ENCODE measurements at places on chromosomes 7 and 10.

DNA sequence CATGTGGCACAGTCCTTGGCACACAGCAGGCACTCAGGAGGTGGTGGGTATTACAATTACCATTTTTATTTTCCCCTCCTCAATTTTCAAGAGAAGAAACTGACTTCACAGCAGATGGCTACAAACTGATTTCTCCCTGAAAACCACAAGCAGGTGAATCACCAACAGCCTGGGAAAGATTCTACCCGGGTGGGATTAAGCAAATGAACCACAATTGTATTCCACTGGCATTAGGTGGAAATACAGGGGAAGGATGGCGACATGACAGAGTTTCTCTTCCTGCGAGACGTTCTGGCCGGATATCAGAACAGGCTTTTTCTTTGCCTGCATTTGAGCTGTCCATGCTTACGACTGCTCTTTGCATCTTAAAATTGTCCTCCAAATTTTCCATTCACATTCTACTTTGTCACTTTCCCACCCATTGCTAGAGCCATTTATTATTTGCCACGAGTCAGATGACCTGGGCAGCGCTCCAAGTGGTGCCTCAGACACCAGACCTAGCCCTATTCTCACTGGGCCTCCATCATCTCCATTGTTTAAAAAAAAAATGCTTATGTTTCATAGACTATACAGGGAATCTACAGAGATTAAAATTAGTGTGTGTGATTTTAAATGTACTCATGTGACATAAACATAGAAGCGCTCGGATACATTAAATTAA lies 4.6 kb downstream of the DENND11 start:
- no peak for DNase-seq

- no peak for DNase-seq
These were observed 102.0 kb downstream of the PRKAG2 start for GRCh38 chr7:151774951-151775350.

- no peak for DNase-seq
These were observed 5.5 kb upstream of the KCP start for GRCh38 chr7:128915841-128916642.

DNA sequence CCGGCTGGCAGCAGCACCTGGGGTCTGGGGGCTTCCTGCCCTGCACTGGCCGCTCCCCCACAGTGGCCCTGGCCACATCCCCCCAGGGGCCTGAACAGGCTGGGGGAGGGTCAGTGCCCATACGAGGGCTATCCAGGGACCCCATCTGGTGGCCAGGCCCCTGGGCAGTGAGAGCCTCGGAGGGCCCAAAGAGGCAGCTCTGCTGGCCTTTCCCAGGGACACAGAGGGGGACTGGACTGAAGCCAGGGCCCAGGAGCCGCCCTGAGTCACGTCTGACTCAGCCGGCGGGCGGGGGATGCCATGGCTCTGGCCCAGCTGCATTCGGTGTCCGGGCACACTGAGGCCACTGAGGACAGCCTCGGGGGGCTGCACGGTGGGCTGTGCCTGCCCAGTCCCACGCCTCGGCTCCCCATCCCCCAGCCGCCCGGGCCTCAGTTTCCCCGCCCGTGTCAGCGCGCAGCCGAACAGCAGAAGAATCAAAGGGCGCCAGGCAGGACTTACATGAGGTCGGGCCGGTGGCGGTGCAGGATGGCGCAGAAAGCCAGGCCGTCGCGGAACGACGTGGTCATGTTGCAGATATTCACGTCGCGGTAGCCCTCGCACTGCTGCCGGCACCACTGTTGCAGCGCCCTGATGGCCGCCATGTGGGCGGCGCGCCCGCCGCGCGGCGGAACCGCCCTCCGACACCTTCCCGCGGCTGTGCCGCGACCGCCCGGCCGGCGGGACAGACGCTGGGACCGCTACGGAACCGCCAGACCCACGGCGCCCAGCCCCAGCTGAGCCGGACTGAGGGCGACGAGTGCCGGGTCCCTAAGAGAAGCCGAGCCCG lies at the start of gene MICALL2:
MICALL2 (minus strand) TSS at position 788 of the 829 bp plus-strand sequence; CDS start at position 644, 144 bp downstream.
- DNase-seq = peak; percentile 78

DNA sequence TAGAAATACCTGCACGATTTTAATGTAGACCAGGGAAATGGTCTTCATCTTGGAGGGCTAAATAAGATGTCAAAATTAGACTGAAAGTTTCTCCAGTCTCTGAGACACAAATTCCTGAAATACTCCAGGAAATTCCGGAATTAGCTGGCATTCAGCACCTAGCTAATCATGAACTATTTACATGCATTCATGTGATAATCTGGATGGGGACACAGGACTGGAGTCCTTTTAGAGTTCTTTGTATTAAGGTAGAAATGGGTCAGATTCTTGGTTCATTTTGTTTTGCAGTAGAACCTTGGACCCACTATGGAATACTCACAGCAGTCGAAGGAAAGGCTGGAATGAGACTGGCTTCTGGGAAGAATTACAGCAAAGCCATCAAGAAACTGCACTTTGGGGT lies 65.3 kb upstream of the MDFIC start:
- DNase-seq = no peak

Measured in femur (tissue), 1 donor.